IPS DF 19.7 (cell line): ENCODE measurements at places on chromosomes 3 and 15.
A peak's percentile ranks its signal among the peaks of the same experiment; 100 is the strongest.

DNA sequence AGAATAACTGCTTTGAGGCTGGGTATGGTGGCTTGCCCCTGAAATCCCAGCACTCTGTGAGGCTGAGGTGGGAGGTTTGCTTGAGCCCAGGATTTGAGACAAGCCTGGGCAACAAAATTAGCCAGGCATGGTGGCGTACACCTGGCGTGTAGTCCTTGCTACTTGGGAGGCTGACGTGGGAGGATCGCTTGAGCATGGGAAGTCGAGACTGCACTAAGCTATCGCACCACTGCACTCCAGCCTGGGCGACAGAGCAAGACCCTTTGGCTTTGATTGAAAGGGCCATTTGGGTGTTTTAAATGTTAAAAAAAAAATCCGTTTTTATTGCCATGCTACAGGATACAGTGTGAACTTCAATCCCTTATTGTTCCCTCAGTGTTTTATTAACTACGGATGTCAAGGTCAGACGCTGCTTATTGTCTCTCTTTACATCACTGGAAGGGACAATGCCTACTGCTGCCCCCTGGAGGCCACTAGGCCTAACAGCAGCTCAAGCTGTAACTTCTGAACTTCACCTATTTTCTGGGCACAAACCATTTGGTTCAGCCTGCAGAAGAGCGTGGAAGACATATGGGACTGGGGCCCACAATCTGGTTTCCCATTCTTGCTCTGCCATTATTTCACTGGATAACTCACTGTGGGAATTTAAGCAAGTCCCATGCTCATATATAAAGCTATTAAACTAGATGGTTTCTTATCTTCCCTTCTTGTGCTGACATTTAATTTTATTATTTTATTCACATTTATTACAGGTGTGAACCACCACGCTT is 15.3 kb upstream of the IREB2 start:
- DNase-seq, result no peak

DNA sequence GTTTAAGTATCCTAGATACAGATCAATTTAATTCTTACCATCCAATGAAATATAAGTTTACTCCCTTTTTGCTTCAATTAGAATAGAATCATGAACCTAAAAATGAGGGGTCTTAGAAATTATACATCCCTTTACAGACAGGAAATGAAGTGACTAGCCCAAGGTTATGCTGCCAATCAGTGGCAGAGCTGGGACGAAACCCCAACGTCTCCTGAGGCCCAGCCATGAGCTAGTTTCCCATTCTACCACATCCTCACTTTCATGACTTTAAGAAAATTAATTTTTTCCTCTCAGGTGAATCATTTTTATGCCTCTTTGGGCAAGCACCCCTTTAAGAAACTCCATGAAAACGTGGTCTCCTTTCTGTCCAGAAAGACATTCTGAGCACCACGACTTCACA is 11.2 kb downstream of the LRIG1 start:
- DNase-seq, result no peak

DNA sequence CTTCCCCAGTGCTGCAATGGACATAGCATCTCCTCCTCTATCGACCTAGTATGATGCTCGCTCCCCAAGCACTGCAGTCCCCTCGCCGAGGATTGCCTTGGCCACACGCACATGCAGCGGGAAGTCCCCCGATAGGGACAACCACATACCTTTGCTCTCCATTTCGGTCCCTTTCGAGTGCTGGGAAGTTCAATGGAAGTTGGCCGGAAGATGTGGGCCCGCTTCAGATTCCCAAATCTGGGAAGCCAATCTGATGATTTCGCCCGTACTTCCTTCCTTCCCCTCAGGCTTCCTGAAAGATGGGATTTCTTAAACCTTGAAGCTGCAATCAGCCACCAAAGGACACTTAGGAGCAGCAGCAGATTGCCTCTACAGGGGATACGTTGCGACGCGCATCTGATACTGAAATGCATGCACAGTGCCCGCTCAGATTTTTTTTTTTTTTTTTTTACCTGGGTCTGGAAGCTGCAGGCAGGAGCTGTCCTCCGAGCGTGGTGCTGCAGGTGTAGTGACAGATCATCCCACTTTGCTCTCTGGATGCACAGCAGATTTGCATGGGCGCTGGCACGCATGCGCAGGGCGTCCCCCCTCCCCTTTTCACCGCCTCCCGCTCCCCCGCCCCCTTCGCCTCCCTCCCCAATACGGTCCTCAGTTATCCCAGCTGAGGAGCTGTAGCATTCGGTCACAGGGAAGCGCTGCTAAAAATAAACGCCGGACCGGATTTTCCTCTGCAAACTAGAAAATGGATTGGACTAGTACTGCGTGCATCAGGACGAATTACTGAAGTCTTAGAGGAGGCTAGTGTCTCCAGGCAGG is at the start of gene FGF12:
TSS of gene FGF12 (minus strand) at position 510 of the 816 bp plus-strand sequence.
- DNase-seq, result peak; percentile 82

DNA sequence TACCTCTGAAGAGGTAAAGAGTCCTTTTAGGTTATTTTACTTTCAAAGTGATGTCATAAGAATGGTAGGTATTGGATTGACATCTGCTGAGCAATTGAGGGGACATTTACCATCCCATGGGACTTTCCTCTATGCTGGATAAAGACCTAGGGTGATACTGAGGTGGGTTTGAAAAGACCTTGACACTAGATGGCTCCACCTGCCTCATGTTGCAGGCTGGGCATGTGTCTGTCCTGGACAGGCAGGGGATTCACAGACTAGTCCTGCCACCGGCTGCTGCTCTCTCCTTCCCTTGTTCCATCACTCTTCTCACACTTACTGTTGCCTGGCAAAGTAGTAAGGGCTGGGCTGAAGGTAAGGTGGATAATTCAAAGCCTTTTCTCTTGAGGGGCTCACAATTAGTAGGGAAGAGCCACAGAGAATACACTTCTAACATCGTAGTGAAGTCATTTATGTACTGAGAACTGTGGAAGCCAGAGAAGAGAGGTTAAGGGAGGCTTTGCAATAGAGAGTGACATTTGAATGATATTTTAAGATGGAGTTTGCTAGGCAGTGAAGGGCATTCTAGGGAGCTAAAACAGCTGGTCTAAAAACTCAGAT is 27.7 kb downstream of the TRAK1 start:
- DNase-seq, result no peak

- DNase-seq, result no peak
Measured at GRCh38 chr15:99076109-99076508, 28.8 kb upstream of the SYNM start.

- no peak for DNase-seq
Measured at GRCh38 chr15:87604857-87605446, 651.6 kb downstream of the NTRK3 start.

DNA sequence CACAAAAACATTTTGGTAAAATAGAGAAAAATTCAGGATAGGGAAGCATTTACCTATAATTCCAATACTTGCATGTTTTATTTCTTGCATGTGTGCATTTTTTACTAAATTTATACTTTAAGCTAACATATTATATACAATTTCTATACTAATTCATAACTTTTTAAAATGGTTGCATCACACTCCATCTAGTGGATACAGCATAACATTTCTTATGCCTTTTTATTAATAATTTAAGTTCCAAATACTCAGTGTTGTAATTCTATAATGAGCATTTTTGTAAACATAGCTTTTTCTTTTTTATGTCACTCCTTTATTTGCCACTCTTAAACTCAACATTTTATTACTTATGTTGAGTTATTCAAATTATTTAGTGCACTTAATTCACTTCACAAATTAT is 477.7 kb downstream of the ZBBX start:
- no peak for DNase-seq
